ENCODE measurements at places on chromosomes 12 and 14.

DNA sequence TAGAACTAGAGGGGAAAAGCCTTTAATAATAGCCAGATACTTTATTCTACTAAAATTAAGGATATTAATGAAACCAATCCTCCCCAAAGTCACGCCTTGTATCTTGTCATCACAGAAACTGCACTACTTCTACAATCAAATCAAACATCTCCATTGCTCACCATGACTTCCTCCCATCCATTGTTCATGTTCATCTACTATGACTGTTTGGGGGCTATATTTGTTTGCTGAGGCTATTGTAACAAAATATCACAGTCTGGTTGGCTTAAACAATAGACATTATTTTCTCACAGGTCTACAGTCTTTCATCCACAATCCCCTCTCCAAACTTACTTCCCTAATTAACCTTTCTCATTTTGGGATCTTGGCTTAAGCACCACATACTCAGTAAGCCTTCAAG lies 193.6 kb upstream of the FSCB start:
- DNase-seq, result no peak

DNA sequence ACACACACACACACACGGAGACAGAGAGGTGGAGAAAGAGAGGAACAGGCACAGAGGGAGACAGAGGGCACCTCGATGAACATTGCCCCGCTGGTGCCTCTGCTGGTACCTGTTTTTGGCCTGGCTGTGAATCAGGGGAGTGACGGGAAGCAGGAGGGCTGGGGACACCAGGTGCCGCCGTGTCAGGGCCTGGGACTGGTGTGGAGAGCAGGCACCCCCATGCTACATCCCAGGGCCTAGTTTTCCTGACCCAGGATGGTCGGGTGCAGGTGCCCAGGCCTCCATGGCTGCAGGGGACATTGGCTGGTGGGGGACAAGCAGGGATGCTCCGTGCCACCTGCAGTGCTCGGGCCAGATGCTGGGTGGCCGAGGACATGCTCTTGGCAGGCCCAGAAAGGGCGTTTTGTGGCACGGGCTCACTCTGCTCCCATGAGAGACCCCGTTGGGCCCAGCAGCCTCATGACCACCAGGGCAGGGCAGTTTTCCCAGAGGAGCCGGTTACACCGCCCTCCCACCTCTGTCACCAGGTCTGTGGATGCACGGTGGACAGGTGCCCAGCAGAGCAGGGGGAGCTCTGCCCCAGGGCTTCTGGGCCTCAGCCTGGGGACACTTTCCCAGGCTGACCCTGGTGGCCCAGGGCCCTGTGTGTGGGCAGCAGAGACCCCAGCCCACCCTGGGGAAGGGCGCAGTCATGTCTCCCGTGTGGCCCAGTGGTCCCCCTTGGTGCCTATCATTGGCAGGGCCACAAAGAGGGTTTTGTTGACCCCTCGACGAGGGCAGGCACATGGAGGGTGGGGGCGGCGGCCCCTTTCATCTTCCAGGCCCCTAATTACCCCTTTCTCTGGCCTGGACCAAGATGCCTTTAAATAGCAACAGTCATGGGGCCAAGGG lies 207.5 kb upstream of the RTL1 start:
- DNase-seq, result peak; percentile 7

- DNase-seq, result no peak
Measured at GRCh38 chr14:72549854-72550253, 344.0 kb downstream of the DPF3 start.

DNA sequence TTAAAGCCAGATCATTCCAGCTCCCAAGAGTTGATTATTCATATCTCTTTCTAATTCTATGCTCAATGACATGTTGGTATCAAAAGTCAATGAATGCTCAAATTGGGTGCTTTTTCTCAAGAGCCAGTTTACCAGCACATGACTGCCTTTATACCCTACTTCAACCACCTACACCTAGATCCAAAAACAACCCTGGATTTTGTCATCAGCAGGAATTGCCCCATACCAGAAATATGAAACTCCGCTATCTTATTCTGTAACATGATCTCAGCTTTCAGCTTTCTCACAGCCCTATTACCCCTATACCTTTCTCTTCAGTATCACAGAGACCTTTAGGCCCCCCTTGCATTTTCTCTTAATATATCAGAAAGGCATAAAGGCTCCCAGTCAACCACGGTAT lies 32.3 kb upstream of the ESR2 start:
- DNase-seq, result no peak

- no peak for DNase-seq
Measured at GRCh38 chr14:99514552-99515300, 33.5 kb downstream of the CCNK start.

- no peak for DNase-seq
Measured at GRCh38 chr14:100144996-100145646, 14.3 kb downstream of the DEGS2 start.

- DNase-seq, result no peak
Measured at GRCh38 chr14:67582061-67582460, 18.0 kb downstream of the PIGH start.

DNA sequence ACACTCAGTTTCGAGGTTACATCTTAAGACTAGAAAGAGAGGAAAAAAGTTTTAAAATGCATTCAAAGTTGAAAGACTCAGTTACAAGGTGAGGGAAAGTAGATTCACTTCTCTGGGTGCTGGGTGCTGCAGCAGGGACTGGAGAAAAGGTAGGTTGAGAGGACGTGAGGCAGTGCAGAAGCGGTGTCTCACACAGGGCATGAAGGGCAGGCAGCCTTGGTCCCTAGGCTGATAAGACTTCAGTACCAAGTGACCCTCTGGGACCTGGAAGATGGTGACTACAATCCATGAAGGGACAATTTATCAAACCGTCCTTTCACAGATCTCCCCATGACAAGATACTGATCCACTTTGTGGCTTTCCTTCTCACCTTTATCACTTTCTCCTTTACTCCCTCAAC lies 22.5 kb upstream of the UTP20 start:
- DNase-seq, result no peak

DNA sequence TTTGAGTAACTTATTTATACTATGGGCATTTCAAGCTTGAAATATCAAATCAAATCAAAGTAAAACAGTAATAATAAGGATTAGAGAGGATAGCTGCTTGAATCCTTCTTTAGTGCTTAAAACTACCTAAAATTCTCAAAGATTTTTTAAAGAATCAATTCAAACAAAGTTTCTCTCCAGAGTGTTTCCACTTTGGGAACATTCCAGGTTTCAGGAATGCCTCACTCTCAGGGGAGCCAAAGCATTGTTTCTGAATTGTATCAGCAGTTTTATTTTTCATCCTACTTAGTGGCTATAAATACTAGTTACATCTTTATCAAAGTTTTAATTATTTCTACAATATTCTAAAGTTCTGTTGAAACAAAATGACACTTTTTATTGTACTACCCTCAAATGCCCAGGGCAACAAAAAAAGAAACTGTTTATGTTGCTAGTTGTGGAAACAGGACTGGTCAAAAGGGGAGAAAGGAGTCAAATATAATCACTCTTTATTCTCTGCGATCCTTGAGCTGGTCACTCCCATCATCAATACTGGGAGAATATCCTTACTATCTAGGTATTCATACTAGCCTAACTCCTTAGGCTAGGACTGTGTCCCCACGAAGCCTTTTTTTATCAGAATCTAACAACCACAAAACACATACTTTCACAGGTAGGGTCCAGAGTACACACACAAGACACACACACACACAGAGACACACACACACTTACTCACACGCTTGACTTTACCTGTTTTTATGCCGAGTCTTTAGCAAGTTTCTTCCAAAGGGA lies 598 bp downstream of the RASSF9 start:
- no peak for DNase-seq

DNA sequence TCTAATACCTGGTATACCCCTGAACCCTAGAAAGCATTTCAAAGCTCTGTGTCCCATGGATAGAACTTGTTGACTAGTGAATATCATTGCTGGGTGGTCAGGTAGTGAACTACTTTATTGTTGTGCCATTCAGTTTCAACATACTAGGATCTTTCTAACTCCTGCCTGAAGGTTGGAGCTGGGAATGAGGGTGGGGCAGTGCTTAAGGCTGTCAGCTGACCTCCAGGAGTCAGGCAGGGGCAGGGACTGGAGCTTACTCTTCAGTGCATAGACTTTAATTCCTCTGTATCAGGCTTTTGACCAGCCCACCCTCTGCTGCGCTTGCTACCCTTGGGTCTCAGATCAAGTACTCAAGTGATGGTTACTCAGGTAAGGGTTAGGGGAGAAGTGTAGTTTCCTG lies 102.6 kb upstream of the RFX4 start:
- no peak for DNase-seq

DNA sequence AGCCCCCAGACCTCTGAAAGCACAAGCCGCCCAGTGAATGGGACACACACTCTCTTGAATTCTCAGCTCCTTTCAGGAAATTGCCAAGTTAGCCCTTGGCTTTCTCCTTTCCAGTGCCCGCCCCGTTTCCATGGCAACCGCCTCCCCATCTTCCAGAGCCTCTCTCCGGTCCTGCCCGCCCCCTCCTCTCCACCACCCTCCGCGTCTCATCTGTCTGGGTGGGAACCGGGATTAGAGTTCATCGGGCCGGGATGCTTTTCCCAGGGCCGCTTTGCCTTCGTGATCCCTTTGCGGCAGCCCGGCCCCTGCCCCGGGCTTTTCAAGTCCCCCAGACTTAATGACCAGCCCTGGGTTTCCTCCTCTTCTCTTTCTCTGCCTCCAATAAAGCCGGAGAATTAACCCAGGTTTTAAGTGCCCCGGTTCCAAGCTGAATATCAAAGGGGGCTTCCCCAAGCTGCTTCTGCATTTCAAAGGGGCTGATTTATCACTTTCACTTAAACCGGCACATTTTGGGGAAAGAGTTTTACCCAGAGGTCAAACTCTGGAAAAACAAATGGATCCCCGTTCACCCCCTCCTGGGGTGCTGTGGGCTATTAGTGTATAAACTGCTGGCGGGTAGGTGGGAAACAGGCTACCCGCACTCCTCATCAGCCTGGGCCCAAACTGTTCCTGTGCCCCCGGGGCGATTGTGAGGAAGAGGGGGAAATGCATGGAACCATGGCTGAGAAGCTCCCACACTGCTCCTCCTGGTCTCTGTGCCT lies 101.7 kb downstream of the ZFP36L1 start:
- DNase-seq, result no peak

DNA sequence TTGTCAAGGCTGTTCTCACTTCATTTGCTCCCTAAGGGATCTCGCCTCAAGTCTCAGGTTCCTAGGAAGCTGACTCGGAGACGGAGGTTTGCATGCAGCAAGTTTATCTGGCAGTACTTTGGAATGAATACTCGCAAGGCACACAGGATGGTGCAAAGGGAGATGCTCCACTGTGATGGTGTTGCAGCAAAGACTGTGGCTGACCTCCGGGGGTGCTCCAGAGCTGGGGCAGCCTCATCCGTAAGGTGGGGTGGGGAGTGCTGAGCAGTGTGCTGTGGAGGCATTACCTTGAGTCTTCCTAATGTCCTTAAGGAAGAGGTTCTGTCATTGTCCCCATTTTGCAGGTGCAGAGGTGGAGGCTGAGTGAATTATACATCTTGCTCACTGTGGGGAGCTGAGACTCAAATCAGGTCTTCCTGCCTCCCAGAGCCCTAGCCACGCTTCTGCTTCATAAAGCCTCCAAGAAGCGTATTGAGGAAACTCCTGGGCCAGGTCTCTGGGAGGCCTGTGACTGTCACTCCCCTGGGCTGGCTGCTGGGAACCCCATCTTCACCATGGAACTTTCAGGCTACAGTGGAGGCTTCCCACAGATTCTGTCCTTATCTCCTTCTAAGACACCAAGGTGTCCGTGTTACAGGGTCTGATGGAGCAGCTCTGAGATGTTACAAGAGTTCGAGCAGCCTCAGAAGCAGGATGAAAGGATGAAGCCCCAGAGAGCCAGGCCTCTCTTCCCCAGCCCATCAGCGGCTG lies 39.5 kb downstream of the GALNT16 start:
- no peak for DNase-seq

DNA sequence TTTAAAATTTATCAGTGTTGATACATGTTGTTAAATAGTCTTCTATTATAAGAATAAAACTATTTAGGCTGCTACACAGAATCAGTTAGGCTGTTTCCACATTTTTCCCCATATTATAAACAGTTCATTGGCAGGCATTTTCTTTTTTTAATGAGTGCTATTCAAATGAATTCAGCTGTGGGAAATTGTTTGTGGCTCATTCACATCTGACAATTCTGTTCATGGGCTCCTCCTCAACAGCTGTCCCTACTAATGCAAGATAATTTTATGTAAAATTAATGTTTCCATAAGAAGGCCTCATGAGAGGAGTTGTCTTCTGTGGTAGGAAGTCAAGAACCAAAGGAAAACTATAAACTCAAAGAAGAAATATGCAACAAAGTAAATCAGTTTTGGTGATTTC lies 218.0 kb downstream of the PPFIA2 start:
- DNase-seq, result no peak

- peak; percentile 69 for DNase-seq
Measured at GRCh38 chr12:123457980-123458779, at the start of gene SNRNP35. Gene SNRNP35, plus strand, starts transcription at chr12:123458139. Its CDS starts 7,402 bp downstream, at chr12:123465541.

GRCh38 chr14:72948481-72949138 lies 22.3 kb downstream of the DCAF4 start:
- peak; percentile 41 for DNase-seq

- no peak for DNase-seq
Measured at GRCh38 chr12:48118284-48118871, 786 bp upstream of the PFKM start.

DNA sequence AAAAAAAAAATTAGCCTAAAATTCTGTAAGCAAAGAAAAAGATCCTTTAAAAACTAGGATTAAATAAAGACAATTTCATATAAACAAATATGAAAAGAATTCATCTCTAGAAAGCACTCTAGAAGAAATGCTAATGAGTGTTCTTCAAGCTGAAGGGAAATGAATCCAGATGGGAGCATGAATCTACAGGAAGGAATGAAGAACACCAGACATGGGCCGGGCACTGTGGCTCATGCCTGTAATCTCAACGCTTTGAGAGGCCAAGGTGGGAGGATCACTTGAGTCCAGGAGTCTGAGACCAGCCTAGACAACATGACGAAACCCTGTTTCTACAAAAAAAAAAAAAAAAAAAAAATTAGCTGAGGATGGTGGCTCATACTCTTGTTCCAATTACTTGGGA lies 297.2 kb downstream of the FBXL14 start:
- no peak for DNase-seq

GRCh38 chr14:43528321-43528720 lies 978.8 kb downstream of the FSCB start:
- DNase-seq, result no peak

- no peak for DNase-seq
Measured at GRCh38 chr12:131740626-131741025, 29.7 kb downstream of the SFSWAP start.

GRCh38 chr14:52241087-52241793 lies 26.3 kb upstream of the PTGDR start:
- no peak for DNase-seq

DNA sequence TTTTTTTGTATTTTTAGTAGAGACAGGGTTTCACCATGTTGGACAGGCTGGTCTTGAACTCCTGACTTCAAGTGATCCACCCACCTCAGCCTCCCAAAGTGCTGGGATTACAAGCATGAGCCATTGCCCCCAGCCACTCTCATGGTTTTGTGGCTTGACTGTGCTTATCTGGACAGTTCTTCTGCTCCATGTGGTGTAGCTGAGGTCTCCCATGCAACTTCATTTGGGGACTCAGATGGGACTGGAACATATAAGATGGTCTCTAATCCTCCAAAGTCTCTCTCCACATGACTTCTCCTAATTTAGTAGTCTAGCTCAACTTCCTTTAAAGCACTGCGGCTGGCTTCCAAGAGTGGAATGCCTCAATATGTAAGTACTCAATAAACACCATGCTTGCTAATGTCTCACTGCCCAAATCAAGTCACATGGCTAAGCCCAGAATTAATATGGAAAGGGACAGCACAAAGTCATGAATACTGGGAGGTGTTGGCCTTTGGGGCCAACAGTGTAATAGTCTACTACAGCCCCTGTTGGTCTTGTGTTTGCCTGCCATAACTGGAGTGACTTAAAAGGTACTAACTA lies 7.4 kb downstream of the INHBC start:
- no peak for DNase-seq

- DNase-seq, result no peak
Measured at GRCh38 chr14:30559638-30560091, 707 bp downstream of the G2E3 start.
